ENCODE measurements at places on chromosomes 13 and 19. TPM values are rescaled to one million over a fixed set of nuclear protein-coding genes. Genes with fewer than 3 reads are reported as not detected.

The TGFBR3L gene
- total RNA-seq: 1.6 TPM

The PSPN gene
- 5.2 TPM for total RNA-seq

The TMEM38A gene
- total RNA-seq: 3.5 TPM

The PMIS2 gene
- not detected for total RNA-seq

The CEACAM5 gene
- not detected for total RNA-seq

The VSTM2B gene
- total RNA-seq: not detected

The GRK1 gene
- total RNA-seq: 0.06 TPM

The CLN5 gene
- 15.9 TPM for total RNA-seq

The RAB3A gene
- total RNA-seq: 0.43 TPM

The ACP7 gene
- total RNA-seq: 0.22 TPM

The ZNF112 gene
- 2.8 TPM for total RNA-seq

The ALKBH6 gene
- total RNA-seq: 24.3 TPM

The EBI3 gene
- not detected for total RNA-seq

The ZNF562 gene
- total RNA-seq: 21.0 TPM

The PBX4 gene
- 2.7 TPM for total RNA-seq

The CLDN10 gene
- 24.3 TPM for total RNA-seq

The PEX11G gene
- 6.2 TPM for total RNA-seq

The KCNRG gene
- total RNA-seq: 0.14 TPM

The ZNF91 gene
- 12.6 TPM for total RNA-seq

The CEACAM7 gene
- total RNA-seq: not detected
